Panc1 (cell line): ENCODE measurements at places on chromosomes 1 and 21. TPM values are rescaled to one million over a fixed set of nuclear protein-coding genes. Genes with fewer than 3 reads are reported as not detected.

Gene NAV1
- 29.0 TPM for total RNA-seq

Gene AZIN2
- total RNA-seq: 2.4 TPM

Gene RBBP4
- total RNA-seq: 376 TPM

Gene C8B
- not detected for total RNA-seq

Gene AADACL4
- not detected for total RNA-seq

Gene FPGT
- 12.9 TPM for total RNA-seq

Gene CD160
- not detected for total RNA-seq

Gene PFKL
- 70.1 TPM for total RNA-seq

Gene S100A16
- 61.6 TPM for total RNA-seq

Gene GBP4
- total RNA-seq: 3.3 TPM

Gene C1orf141
- not detected for total RNA-seq

Gene HSPB7
- total RNA-seq: 0.10 TPM

Gene AMY1B
- not detected for total RNA-seq

Gene DDR2
- 1.9 TPM for total RNA-seq

Gene TGFB2
- 58.9 TPM for total RNA-seq

Gene SELP
- not detected for total RNA-seq

Gene TIE1
- 0.28 TPM for total RNA-seq

Gene SLAMF1
- not detected for total RNA-seq
